CD4-positive, alpha-beta T cell treated with Interleukin-6 at 100 ng/mL for 8 hours (primary cell): ENCODE measurements at places on chromosomes 11 and 22.

- no peak for DNase-seq
These were observed 48.6 kb upstream of the ADA2 start for GRCh38 chr22:17267661-17268330.

DNA sequence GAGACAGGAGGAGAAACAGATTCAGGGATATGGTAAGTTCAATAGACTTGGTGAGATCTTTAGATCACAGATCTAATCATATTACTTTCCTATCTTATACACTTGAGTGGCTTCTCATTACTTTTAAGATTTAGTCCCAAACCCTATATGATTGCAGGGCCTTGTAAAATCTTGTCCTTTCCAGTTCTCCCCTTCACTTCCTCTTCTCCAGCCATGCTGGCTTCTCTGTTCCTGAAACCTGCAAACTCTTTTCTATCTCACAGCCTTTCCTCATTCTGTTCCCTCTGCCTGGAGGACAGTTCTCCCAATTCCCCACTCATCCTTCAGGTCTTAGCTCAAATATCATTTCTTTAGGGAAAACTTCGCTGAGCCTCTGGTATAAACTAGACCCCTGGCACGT is 65.9 kb upstream of the BIRC3 start:
- no peak for DNase-seq

- no peak for DNase-seq
These were observed 67.7 kb downstream of the CELSR1 start for GRCh38 chr22:46469711-46470110.

GRCh38 chr11:24592360-24592759 is 95.5 kb downstream of the LUZP2 start:
- DNase-seq = no peak

DNA sequence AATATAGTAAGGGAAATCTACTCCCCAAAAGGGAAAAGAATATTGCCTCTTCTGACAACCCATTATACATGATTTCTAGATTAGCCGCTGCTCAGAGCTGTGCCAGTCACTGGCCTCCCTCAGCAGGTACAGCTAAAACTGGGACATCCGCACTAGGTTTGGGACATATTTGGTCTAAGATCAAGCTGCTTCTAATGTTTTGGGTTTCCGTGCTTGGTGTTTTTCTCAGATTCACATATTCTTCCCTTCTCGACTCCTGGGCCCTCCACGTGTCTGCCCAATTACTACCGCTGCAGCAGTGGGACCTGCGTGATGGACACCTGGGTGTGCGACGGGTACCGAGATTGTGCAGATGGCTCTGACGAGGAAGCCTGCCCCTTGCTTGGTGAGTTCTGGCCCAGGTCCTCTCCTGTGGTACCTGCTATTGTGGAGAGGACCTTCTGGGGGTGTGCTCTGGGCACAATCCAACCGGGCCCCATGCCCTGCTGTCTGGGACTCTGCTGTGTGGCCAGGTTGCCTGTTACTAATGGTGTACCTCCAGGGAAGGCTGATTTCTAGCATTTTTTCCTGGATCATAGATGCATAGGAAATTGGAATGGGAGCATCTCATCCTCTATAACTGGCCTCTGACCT is 138.1 kb upstream of the SORL1-AS1 start:
- DNase-seq = no peak

GRCh38 chr11:64409707-64410403 is 50.9 kb downstream of the RPS6KA4 start:
- DNase-seq = no peak

DNA sequence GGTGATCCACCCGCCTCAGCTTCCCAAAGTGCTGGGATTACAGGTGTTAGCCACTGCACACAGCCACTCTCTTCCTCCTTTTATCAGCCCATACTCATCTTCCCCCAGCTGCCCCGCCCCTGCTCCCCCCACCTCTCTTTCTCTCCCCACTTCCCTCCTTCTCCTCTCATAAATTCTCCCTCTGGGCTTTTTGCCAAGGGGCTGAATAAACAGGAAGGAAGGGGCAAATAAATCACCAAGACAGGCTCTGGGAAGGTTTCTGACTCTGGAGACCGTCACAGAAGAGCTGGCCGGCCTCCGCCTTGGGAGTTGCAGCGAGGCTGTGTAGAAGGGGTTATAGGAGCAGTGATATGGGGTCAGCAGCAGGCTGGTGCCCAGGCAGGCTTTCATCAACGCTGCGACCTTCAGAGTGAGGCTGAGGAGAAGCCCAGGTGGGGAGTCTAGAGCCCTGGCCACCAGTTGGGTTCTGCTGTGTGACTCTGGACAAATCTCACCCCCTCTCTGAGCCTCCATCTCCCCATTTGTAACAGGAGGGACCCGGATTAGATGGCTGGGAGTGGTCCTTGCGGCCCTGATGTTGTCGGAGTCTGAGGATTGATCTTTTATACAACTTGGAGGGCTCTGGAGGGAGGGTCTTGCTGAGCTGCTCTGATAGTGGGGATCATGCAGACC is 62.6 kb upstream of the RASD2 start:
- DNase-seq = no peak

GRCh38 chr11:80673566-80673965 is 1232.7 kb upstream of the TENM4 start:
- no peak for DNase-seq

DNA sequence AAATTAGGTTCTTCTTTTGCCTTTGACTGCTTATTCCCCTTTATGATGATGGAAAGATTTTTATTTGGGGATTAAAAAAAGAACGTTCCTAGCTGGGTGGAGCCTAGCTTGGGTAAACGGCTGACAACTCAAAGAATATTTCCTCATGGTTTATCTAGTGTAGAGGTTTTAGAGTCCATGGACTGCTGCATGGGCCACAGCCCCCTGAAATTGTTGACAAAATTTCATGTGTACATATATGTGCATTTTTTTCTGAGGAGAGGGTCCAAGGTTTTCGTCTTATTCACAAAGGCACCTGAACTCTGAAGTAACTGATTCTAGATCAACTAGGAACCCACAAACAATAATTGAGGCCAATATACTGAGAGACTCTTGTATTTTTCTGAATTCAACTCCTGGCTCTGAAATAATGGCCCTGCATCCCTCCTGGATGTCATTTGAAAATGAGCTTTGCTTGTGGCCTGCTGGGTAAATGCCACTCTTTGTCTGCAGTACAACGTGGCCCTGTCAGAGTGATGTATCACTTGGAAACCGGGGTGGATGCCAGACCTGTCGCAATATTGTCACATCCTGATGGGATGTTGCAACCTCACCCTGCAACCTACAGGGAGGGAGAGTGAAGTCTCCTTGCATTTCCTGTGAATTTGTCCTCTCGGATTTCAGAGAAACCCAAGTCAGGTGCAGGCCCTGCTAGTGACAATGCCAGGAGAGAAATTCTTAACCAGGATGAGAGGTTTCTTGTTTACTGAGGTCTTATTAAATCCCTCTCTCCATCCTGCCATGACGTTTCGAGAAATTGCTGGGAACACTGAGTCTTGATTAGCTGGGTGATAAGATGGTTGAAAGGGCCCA is 33.8 kb downstream of the EHF start:
- DNase-seq = no peak

- no peak for DNase-seq
These were observed 258.0 kb downstream of the TENM4 start for GRCh38 chr11:79182794-79183193.

GRCh38 chr11:125262830-125263218 is 98.3 kb downstream of the PKNOX2 start:
- DNase-seq = no peak

DNA sequence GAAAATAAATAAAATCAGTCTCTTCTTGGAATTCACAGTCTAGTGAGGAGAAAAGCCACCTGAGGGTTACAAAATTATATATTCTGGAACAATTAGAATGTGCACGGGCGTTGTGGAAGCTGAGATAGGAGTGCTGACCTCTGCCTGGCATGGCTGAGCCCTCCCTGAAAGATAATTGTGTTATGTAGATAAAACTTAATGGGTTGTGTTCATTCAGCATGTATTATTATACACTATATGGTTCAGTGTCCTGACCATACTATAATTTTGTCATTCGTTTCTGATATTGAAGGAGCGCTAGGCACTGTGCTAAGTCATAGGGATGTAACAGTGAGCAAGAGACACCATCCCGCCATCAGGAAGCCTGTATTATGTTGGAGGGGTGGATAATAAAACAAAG is 3.7 kb downstream of the ACAT1 start:
- no peak for DNase-seq

GRCh38 chr11:132644520-132645239 is 887.6 kb downstream of the OPCML start:
- no peak for DNase-seq

DNA sequence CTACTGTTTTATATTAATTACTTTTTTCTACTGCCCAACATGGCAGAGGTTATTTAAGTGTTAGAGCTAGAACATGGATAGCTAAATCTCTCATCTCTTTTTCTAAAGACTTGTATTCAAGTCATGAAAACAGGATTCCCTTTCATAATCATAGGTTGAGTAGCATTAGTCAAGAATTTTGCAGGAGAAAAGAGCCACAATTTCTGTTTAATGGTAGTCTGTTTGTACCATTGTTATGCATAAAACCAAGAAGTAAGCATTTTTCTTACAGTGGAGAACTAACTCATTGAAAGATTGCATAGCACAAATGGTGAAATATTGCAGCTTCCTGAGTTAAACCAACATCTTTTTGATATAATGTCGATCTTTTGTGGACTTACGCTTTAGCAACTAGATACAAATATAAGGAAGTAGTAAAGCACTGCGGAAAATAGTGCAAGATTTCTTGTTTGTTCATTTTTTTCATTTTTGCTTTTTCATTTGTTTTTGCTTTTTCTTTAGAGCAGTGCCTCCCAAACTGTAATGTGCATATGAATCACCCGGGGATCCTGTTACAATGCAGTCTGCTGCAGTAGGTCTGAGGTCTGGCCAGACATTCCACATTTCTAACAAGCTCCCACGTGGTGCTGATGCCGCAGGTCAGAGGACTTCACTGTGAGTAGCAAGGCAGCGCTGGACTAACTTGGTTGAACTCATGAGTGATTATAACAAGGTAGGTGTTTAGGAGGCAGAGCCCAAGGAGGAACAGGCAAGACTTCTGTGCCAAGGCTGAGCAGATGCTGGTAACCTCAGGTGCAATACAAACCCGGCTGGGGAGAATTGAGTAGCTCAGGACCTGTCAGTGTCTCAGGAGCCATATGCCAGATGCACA is 4.6 kb downstream of the ETS1 start:
- DNase-seq = no peak

- no peak for DNase-seq
These were observed 34.8 kb upstream of the TMEM135 start for GRCh38 chr11:87002918-87003317.

DNA sequence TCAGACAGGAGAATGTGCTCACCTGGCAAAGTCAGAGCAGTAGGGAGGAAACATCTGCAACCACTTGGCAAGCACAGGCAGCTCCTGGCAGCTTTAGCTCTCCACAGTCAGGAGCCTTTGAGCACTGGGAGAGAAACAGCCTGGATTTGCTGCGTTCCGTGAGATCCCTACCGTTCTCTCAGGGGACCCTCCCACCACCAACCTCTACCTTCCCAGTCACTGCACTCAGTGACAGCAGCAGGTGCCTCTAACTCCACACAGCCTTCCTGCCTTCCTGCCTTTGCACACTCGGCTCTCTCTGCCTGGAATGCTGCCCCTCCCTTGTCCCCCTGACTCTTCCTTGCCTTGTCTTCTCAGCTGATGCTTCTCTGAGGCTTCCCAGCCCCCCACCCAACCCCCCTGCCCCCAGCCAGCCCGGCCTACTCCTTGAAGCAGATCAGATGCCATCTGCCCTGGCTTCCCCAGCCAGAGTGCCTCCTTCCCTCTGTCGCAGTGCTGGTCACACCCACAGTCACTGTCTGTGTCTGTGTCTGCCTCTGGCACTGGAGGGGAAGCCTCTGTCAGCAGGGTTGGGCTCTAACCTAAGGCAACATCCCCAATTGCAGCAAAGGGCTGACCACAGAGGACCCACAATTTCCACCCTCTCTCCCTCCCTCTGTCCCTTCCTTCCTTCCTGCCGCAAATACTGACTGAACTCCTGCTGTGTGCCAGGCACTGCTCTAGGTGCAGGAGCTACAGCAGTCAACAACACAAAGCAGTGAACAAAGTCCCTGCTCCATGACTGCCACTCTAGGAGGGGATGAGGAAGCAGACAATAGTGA is 14.9 kb upstream of the TSKU start:
- no peak for DNase-seq

DNA sequence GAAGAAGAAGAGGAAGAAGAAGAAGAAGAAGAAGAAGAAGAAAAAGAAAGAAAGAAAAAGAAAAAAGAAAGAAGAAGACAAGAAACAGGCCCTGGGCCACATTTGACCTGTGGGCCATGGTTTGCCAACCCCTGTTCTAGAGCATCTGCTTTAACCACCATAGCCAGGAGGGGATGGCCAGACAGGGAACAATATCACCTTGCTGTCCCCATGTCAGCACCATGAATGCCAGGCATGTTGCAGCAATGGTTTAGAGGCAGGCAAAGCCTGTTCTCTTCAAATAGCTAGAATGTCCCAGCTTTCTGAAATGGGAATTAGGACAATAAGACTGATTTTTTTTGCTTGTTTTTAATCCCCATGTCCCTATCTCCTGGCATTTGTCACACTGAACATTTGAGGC is 338.6 kb upstream of the PLET1 start:
- DNase-seq = no peak
